KG1 (cell line): ENCODE measurements at places on chromosomes 13 and 19.

DNA sequence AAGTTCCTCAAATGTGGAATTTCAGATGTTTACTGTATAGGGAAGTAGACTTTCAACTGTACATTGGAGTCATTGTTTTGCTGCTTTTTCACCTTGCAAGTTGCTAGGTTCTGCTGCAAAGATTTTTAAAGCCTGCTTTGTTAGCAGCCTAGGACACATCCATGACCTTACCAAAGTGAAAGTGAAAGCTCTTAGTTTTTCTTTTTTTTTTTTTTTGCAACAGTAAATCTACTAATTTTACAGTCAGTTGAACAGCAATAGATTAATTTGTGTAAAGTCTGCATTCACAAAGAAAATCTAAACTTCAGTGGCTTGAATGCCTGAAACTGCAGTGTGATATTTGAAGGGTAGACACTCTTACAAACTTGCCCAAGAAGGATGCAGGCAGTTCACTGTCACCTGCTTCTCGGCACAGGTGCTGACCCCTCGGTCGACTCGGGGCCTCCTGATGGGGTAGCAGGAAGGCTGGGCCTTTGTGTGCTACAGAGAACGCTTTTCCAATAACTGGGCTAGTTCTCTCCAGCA, 5.0 kb upstream of the MTIF3 start:
- DNase-seq, result peak; percentile 44

GRCh38 chr13:114109641-114110041, 22.8 kb downstream of the RASA3 start:
- DNase-seq, result no peak

DNA sequence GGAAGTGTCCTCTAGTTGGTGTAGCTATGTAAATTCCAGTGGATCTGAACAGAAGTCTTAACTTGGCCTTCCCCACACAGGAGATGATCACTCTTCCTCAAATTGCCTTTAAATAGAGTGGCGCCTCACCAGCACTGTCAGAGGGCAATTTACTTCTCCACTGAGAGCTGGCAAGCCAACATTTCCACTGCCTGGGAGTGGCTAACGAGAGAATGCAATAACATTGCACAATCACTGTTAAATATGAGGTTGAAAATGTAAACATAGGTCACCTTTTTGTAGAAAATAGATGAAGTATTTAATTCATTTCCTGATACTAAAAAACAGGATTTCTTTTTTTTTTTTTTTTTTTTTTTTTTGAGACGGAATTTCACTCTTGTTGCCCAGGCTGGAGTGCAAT, 55.4 kb upstream of the UBL3 start:
- no peak for DNase-seq

- no peak for DNase-seq
Measured at GRCh38 chr19:39915848-39916215, 18.6 kb downstream of the FCGBP start.

DNA sequence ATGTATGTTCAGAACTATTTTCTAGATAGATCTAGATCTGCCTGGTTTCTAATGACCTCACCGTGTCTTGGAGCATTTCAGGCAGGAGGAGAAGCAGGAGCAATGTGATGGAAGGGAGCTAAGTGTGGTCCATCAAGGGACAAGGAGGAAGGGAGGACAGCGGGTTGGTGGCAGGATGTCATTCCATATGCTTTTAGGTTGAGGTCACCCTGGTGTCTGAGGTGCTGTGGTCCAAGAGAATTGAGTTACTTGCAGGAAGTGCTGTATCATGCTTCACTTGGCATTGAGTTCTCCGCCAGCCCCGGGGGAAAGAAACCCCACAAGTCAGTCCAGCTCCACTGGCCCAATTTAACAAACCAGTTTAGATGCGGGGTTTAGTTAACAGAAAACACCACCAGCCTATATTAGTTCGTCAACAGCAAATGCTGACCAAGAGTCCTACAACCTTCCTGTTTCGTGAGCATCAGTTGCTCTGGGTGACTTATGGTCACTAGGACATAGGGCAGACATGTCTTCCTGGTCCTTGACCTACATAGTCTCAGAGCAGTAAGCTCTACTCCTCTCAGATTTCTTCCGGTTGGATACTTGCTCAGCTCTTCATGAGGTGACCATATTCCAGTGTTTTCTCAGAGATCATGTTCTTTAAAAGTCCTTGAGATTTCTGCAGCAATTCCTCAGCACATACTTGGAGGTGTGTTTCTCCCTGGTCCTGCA, 79.4 kb downstream of the MBNL2 start:
- DNase-seq, result no peak

GRCh38 chr13:30974350-30974749, 41.9 kb downstream of the TEX26 start:
- DNase-seq, result no peak

DNA sequence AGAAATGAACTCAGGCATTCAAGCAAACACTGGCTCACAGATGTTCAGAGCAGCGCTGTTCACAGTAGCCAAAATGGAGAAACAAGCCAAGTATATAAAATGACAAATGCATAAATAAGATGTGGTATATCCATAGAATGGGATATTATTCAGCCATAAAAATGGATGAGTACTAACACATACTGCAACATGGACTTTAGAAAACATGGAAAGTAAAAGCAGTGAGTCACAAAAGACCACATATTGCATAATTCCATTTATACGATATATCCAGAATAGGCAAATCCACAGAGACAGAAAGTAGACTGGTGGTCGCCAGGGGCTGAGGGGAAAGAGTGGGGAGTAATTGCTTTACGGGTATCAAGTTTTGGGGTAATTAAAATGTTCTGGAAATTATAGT, 6.6 kb downstream of the ZNF837 start:
- no peak for DNase-seq

DNA sequence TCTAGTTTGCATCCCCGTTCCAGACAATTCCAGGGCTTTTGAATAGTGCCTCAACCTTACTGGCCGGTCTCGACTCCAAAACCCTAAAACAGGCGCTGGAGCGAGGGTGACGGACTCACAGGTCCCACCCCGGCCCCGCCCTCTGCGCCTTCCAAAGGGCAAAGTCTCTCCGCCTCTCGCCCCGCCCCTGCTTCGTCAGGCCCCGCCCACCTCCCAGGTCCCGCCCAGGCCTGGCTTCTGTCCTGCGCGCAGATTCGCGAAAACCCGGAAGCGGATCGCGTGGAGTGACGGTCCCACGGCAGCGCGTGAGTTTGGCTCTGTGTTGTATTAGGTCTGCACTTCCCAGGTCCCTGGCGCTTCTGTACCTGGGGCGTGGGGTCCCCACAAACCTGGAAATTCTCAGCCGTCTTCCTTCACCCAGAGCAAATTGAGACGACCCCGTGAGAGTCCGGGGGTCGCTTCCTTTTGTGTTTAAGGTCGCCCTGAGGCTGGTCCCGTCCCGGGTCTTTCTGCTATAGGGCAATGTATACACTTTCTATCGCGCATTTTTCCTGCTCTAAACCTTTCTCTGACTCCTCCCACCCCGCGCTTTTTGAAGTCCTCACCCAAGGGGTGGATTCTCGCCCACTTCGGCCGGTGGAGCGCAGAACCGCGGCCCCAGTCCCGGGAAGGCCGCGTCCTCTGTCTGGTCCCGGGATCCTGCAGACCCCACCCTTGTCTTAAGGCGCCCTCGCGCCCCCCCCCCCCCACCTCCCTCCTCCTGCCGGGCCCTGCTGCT, at the start of gene ZNF813:
Gene ZNF813 (plus strand): TSS at position 249 of the 778 bp plus-strand sequence. CDS start 16,090 bp downstream, outside the sequence.
- peak; percentile 84 for DNase-seq

DNA sequence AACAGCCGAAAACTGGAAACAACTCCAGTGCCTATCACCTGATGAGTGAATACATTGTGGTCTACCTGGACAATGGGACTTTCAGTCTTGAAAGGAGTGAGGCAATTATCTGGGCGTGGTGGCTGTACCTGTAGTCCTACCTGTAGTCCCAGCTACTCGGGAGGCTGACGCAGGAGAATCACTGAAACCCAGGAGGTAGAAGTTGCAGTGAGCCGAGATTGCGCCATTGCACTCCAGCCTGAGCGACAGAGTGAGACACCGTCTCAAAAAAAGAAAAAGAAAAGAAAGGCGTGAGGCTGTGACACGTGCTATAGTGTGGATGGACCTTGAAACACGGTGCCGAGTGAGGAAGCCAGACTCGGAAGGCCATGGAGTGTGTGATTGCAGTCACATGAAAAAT, 4.1 kb upstream of the NTN5 start:
- no peak for DNase-seq

DNA sequence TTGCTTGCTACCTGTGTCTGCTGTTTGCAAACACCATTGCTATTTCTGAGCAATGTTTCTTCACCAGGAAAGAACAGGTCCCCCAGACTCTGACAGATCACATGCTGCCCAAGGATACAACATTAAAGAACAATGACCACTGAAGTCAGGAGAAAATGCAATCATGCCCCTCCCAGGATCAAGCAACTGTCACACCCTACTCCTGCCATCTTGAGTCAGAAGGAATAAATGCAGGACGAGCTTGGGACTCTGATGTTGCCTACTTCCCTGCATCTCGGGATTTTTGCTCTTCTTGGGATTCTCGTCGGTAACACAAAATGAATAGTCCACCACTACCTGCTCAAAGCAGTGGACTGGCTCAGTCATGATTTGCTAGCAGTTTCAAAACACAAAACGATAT, 490.6 kb downstream of the COG6 start:
- DNase-seq, result no peak

DNA sequence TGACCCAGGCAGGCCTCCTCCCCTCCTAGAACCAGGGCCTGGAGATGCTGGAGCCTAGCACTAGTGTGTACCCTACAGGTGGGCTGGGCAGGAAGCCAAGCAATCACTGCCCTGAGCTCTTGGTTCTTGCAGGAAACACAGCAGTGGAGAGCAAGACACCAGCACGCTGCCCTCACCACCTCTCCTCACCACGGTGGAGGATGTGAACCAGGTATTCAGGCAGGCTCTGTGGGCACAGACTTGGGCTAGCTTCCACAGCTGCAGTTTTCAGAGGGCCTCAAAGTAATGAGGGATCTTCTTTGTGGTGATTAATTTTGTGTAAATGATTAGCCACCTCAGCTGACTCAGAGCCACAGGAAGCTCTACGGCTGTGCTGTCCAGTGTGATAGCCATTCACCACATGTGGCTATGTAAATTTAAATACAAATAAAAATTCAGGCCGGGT, 13.6 kb upstream of the GPI start:
- no peak for DNase-seq
